A549 treated with DMSO at 1 μM for 4 hours (cell line): ENCODE measurements at places on chromosomes 16 and 17. TPM values are rescaled to one million over a fixed set of nuclear protein-coding genes. Genes with fewer than 3 reads are reported as not detected.

The KRT25 gene
- not detected in 5 replicates for total RNA-seq

The RND2 gene
- total RNA-seq: 0.10 to 0.16 TPM (median 0.12 TPM) in 5 replicates

The CDYL2 gene
- 0.33 to 0.55 TPM (median 0.39 TPM) in 5 replicates for total RNA-seq

The WWP2 gene
- 21.8 to 23.5 TPM (median 22.8 TPM) in 5 replicates for total RNA-seq

The ACSM2A gene
- not detected in 5 replicates for total RNA-seq

The SCIMP gene
- total RNA-seq: not detected in 5 replicates
